ENCODE measurements at places on chromosomes 7 and 10.

GRCh38 chr7:17355050-17355449 lies 56.6 kb downstream of the AHR start:
- DNase-seq, result no peak

DNA sequence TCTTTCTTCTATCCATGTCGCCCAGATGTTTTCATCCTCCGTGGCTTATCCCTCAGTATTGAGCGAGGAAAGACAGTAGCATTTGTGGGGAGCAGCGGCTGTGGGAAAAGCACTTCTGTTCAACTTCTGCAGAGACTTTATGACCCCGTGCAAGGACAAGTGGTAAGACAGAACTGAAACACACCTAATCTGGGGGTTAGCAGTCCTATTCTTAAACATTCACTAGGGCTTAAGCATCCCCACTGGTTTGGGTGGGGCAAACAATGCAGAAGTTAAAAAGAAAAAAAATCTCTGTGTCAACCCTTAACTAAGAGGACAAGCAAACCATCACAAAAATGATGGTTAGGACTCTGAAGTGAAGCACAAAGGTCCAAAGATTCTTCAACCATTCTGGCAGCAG lies 43.8 kb downstream of the SP8 start:
- no peak for DNase-seq

DNA sequence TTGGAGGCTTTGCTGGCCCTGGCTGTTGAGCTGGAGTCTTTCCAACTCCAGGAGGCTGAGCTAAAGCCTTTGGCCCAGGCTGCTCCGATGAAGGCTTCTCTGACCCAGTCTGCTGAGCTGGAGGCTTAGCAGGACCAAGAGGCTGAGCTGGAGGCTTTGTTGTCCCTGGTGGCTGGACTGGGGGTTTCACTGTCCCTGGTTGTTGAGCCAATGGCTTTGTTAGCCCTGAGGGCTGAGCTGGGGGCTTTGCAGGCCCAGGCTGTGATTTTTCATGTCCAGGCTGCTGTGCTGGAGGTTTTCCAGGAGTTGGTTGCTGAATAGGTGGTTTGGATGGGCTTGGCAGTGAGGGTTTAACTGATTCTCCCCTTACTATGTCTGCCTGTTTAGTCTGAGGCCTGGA lies 7.3 kb downstream of the PCLO start:
- no peak for DNase-seq

- no peak for DNase-seq
Measured at GRCh38 chr7:114650491-114650890, 235.9 kb downstream of the FOXP2 start.

- no peak for DNase-seq
Measured at GRCh38 chr7:143492799-143493739, 15.4 kb downstream of the TAS2R41 start.

GRCh38 chr10:88228130-88228529 lies 355.0 kb downstream of the RNLS start:
- no peak for DNase-seq

GRCh38 chr7:96832092-96832662 lies 122.5 kb upstream of the SEM1 start:
- no peak for DNase-seq

DNA sequence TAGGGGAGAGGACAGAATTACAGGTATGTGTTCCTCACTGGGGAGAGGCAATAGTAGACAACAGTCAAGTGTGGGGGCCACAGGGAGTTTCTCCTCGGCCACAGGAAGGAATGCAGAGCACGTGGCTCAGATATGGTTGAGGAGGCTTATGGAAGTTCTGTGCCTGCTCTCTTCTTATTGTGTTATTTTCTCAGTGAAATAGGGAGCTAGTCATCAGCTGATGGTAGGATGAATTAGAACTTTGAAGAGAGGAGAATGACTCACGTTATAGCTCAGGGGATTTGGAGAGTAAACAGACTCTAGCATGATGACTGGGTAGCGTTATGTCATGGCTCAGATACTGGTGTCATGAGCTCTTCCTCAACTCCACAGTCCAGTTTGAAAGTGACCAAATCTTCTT lies 308.3 kb upstream of the IGFBP3 start:
- DNase-seq, result no peak

GRCh38 chr10:21702633-21703111 lies 168.6 kb downstream of the MLLT10 start:
- DNase-seq, result no peak

GRCh38 chr10:25505466-25505865 lies 330.7 kb downstream of the GPR158 start:
- DNase-seq, result no peak

- DNase-seq, result no peak
Measured at GRCh38 chr10:130924138-130924819, 387.2 kb downstream of the TCERG1L start.

DNA sequence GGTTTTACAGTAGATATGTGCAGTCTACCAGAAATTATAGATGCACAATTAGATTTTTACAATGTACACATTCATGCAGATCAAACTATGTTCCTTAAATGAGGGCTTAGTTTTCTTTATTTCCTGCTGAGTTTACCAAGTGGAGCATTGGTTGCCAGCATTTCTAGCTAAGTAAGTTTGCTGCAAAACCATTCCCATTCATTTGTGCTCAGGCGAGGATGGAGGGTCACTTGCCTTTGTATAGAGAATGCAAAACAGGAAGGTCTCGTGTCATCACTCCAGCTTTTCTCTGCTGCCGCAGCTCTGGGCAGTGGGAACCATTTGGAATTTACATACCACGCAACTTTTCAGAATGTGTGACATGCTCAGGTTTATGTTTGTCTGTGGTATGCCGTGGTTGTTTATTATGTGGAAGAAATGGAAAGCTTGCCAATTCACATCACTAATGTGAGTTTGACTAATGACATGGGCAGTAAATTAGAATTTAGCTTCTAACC lies 198.6 kb downstream of the TRIL start:
- no peak for DNase-seq

- no peak for DNase-seq
Measured at GRCh38 chr7:1104516-1105179, 16.7 kb downstream of the GPER1 start.

DNA sequence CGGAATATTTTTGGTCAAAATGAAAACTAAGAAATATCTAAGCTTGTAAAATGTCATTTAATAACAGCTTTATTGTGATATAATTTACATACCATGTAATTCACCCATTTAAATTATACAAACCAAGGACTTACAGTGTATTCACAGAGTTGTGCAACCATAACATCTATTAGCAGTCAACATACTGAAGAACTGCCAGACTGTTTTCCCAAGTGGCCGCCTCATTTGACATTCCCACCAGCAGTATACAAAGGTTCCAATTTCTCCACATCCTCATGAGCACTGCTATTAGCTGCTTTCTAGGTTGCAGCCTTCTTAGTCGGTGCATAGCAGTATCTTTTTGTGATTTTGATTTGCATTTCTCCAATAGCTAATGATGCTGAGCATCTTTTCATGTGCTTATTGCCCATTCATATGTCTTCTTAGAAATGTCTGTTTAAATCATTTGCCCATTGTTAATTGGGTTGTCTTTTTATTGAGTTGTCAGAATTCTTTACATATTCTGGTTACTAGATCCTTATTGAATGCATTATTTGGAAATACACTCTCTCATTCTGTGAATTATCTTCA lies 153.0 kb upstream of the FGFR2 start:
- no peak for DNase-seq

GRCh38 chr10:103926722-103927319 lies 8.8 kb upstream of the STN1 start:
- no peak for DNase-seq

GRCh38 chr10:100008142-100008522 lies 1.6 kb downstream of the DNMBP start:
- no peak for DNase-seq

DNA sequence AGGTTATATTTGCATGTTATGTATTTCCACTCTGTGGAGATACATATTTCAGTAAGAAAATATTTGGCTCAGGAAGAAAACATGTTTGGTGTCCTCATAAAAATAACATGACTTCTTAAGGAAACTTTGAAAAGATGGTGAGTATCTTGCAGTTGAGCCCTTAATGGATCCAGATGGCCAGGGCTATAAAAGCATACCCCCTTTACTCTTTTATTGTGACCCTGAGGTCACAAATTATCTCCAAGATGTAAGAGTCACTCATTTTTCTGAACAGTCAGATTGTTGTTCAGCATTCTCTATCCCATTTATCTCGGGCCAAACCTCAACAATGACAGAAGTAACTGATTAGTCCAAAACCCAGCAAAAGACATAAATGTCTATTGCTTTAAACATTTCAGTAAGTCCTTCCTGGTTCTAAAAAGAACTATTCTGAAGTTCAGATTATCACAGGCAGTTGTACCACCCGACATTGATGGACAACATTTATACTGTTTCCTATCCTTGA lies 539.4 kb downstream of the PARD3 start:
- no peak for DNase-seq

- DNase-seq, result no peak
Measured at GRCh38 chr7:75937958-75938786, 23.2 kb downstream of the POR start.

- DNase-seq, result no peak
Measured at GRCh38 chr10:23172429-23173213, 19.5 kb upstream of the PTF1A start.

DNA sequence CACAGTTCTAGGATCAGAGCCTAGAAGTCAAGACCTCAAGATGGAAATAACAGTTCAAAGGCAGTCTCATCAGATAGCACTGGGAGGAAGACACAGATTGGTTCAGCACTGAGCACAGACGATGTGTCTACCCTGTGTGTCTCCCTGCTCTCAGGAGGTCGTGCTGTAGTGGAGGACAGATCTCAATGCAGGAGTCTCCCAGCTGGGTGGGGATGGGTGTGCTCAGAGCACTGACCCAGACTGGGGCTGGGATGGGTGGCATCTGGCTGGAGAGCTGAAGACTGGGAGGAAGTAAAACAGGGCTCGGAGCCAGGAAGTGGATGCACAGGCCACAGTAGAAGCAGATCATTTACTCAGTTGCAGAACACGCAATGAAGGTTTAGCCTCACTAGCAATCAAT lies 69.5 kb upstream of the GDF10 start:
- no peak for DNase-seq

DNA sequence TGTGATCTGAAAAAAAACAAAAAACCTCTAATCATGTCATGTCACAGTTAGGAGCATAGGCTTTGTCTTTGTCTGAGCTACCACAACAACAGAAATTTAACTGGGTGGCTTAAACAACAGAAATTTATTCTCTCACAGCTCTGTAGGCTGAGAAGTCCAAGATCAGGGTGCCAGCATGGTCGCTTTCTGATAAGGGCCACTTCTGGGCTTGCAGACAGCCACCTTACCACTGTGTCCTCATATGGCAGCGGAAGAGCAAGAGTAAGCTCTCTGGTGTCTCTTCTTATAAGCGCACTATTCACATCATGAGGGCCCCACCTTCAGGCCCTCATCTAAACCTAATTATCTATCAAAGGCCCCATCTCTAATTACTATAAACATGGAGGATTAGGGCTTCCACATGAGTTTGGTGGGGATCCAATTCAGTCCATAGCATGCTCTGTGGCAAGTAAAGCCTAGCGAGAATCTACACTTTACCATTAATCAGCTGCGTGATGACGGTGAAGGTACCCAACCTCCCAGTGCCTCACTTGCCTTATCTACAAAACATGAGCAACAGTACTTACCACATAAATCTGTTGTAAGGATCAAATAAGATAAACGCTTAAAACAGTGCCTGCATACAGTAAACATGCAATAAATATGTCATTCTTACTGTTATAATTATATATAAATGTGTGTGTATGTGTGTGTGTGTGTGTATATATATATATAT lies 17.3 kb downstream of the ZNF438 start:
- no peak for DNase-seq

DNA sequence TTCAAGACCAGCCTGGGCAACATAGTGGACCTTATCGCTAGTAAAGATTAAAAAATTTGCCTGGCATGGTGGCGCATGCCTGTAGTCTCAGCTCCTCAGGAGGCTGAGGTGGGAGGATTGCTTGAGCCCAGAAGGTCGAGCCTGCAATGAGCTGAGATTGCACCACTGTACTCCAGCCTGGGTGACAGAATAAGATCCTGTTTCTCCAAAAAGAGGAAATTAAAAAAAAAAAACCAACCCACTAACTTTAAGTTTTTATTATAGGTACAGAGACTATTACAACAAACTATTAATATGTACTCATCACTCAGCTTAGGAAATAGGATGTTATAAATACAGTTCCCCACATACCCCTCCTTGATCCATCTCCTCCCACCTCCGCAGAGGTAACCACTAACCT lies 30.2 kb downstream of the DHTKD1 start:
- no peak for DNase-seq

DNA sequence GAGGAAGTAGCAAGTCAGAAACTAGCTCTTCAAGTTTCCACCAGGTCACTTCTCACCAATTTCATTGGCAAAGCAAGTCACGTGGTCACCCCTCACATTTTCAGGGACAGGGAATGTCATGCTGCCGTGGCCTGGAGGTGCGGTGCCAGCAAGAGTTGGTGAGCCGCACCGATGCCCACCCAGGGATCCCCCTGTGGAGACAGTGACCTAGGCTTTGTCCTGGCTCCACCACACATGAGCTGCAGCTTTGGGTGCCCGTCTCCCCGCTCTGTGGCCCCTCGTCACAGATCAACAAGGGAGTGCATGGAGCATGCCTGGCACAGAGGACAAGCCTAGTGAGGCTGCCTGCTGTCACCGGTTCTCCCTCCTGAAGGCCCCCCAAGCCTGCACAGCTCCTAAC lies 226.7 kb upstream of the PPP2R2D start:
- no peak for DNase-seq

- DNase-seq, result no peak
Measured at GRCh38 chr7:374706-375311, 84.8 kb downstream of the FOXL3 start.

- DNase-seq, result no peak
Measured at GRCh38 chr10:30247704-30248103, 101.4 kb downstream of the MTPAP start.

DNA sequence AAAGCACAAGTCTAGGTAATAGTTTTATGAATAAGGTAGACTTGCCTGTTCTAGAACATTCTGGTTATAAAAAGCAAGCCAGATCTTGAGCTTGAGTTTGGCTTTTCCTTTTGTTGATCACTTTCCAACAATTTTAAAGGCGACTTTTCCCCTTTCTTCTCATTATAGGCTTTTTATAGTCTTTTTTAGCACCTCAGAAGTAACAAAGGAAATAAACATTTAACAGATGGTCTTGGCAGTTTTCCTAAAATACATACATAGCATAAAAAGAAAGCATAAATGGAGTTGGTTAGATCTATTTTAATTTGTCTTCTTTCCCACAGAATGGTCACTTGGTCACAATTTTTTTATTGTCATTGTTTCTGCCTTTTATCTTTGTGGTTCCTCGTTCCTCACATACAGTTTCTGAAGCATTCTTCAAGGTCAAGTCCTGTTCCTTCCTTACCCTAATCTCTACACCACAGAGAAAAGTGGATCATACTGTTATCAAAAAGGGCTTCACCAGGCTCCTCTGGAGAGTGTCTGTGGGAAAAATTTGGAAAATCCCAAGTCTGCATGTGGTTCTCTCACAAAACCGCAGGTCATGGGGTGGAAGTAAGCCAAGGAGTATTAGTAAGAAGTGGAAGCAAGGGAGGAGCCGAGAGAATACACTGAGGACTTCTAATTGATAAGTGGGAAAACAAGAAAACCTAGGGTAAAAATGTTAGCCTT lies 31.3 kb downstream of the THNSL1 start:
- no peak for DNase-seq

GRCh38 chr10:43471146-43471545 lies 34.2 kb downstream of the ZNF487 start:
- DNase-seq, result no peak

GRCh38 chr7:73427902-73428787 lies 5.4 kb upstream of the FZD9 start:
- no peak for DNase-seq
